ENCODE measurements at places on chromosomes 7 and 10.

- DNase-seq, result no peak
Observed at GRCh38 chr7:105693576-105693975, 112.3 kb upstream of the EFCAB10 start.

GRCh38 chr10:117424883-117425649 is 49.8 kb upstream of the PDZD8 start:
- no peak for DNase-seq

DNA sequence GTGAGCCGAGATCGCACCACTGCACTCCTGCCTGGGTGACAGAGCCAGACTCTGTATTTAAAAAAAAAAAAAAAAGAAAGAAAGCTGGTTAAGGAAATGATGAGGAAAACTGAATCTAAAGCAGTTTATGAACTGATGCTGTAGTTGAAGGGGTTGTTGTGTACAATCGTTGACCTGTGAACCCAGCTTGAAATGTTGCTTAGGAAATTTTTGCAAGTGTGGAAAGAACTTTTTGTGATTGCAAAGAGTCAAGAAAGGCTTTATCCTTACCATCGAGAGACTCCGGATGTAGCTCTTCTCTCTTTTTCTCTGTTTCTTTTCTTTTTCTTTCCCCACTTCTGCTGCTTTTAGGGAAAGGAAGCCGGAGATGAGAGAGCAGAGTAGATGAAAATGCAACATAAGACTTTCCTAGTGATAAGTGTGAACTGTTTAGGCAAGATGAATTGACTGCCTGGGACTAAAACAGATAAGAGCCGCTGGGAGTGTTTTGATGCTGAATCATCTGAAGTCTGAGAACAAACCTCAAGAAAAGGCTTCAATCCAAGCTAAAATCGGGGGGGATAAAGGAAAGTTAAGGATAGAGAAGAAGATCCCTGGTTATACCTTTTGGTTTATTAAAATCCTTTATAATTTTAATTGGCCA is 69.0 kb downstream of the TAF3 start:
- no peak for DNase-seq

DNA sequence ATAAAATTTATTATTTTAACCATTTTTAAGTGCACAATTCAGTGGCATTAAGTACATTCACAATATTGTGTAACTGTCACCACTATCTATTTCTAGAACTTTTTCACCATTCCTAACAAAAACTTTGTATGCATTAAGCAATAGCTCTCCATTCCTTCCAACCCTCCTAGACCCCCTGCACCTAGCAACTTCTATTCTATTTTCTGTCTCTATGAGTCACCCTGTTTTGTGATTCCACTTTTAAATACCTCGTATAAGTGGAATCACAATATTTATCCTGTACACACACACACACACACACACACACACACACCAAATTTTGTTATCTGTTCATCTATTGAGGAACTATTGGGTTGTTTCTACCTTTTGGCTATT is 89.2 kb downstream of the ARID5B start:
- DNase-seq, result no peak
